ENCODE measurements at places on chromosomes 6 and 20.

GRCh38 chr6:98775205-98775604, 59.2 kb upstream of the POU3F2 start:
- no peak for DNase-seq

DNA sequence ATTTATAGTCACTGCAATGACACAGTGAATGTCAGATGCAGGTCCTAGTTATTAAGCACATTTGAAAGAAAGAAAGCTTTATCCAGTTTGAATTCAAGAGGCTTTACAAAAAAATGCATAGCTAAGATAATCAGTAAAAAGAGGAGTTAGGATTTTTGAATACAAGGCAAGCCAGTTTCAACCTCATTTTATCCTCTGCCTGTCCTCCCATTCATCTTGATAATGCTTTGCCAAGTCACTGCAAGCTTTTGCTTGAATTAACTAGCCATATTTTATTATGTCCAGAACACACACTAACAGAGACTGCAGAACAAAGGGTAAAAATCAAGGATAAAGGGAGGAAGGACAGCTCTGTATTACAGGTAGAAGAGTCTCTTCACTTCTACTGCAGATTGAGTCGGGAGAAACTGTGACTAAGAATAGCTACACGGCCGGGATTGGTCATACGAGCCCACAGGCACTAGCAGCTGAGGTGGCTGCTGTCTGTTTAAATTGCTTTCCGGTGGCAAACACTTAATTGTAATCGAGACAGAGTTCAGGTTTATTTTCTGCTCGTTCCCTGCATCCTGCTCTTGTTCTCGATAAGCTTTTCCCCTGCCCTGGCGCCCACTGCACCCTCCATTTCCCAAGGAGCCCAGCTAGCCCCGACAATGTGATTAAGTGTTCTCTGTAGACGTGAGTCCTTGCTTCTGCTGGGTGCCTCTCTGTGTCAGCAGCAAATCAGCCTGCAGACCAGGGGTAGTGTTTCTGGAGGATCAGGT, 30.5 kb upstream of the AKAP12 start:
- no peak for DNase-seq

- no peak for DNase-seq
Measured at GRCh38 chr6:162833776-162834175, 106.0 kb downstream of the PACRG start.

DNA sequence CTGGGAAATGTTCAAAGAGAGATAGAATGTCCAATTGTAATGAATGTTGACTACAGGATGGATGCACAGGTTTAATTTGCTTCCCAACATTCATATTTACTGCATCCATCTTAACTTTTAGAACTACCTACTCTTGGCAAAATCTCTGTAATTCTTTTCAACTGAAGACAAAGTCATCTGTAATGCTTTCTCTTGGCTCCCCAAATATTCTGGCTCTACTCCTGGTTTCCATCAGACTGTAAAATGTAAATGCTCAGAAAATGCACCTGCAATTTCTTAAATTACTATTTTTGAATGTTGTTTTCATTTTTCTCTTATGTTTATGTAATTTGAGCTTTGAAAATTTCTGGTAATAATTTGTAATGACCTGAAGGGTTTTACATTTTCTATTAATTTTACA, 480.8 kb upstream of the IMPG1 start:
- no peak for DNase-seq

DNA sequence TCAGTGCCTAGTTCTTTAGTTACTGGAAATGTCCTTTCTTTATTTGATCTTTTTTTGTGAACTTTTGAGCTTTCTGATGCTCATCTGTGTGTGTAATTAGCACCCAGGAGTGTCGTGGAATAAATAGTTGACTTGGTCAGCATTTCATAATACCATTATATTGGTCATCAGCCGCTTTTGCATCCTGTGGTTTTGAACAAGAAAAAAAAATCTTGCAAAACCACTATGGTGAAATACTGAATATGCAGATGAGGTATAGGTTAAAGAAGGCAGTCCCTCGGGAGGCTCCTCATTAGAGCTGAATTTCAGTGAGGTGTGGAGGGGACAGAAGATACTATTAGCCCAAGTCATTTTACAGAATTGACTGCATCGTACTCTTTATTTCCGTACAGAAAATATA, 90.1 kb downstream of the FOXO3 start:
- peak; percentile 56 for DNase-seq

- no peak for DNase-seq
Measured at GRCh38 chr6:141153563-141153962, 979.2 kb upstream of the GJE1 start.
